MG63 (cell line): ENCODE measurements at places on chromosomes 11 and 22. TPM values are rescaled to one million over a fixed set of nuclear protein-coding genes. Genes with fewer than 3 reads are reported as not detected.

The KDM4E gene
- total RNA-seq = not detected in 2 replicates

GRCh38 chr11:94702481-94702880 lies 65.7 kb upstream of the AMOTL1 start:
- no peak for DNase-seq

DNA sequence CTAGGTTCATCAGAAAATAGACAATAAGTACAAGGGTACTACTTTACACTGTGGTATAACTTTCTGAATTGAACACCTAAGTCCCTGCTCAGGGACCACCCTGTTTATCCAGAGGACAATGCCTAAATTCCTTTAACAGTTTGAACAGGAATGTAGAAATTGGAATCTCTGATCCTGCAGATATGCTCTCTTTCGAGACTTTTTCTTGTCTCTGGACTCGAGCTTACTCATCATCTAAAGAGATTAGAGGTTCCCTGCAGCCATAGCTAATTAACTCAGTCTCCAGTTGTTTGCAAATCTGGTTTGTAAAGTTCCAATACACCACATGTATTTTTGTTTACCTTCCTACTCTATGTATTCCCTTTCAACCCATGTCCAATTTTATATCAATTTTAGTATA lies 1.0 kb downstream of the HOATZ start:
- no peak for DNase-seq

- DNase-seq = no peak
Measured at GRCh38 chr11:117238221-117238620, 5.8 kb downstream of the RNF214 start.

- no peak for DNase-seq
Measured at GRCh38 chr11:104649002-104649401, 249.3 kb downstream of the CASP12 start.
